Epithelial cell of esophagus (primary cell): ENCODE measurements at places on chromosomes 3 and 15.

DNA sequence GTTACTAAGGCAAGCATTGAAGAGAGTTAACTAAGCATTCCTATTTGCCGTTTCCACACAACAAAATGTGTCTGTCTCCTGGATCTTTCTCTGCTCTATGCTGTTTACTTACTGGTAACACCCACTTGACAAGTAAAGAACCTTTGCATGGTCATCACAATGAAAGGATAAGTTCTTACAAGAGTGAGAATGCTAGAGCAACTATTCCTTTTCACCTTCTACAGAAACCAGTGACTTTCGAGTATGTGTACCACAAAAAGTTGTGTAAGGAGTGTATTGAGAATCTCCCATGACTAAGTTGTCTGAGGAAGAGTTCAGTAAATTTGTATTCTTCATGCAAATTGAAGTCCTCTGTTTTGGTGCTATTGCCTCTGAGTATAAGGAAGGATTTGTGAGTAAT, 10.8 kb downstream of the TIPARP start:
- peak; percentile 46 for DNase-seq

DNA sequence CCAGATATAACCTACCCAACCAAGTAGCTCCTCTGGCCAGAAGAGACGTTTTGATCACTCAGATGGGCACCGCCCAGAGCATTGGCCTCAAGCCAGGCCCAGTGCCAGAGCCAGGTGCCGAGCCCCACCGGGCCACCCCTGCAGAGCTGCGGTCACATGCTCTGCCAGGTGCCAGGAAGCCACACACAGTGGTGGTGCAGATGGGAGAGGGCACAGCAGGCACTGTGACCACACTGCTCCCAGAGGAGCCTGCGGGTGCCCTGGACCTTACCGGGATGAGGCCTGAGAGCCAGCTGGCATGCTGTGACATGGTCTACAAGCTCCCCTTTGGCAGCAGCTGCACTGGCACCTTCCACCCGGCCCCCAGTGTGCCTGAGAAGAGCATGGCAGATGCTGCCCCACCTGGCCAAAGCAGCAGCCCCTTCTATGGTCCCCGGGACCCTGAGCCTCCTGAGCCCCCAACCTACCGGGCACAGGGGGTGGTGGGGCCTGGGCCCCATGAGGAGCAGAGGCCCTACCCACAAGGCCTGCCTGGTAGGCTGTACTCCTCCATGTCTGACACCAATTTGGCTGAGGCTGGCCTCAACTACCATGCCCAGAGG, 19.1 kb upstream of the APEH start:
- DNase-seq: no peak

DNA sequence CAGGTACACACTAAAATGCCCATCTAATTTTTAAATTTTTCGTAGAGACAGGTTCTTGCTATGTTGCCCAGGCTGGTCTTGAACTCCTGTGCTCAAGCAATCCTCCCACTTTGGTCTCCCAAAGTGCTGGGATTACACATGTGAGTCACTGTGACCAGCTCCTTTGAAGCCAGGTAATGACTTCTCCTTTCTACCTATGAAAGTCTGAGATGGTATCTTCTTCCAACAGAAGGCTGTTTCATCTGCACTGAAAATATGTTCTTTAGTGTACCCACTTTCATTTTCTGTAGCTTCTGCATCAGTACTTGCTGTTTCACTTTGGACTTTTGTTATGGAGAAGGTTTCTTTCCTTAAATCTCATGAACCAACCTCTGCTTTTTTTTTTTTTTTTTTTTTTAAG, 8.8 kb downstream of the OIP5 start:
- no peak for DNase-seq

- DNase-seq: peak; percentile 70
These were observed 93.2 kb upstream of the CCDC80 start for GRCh38 chr3:112734171-112734570.

DNA sequence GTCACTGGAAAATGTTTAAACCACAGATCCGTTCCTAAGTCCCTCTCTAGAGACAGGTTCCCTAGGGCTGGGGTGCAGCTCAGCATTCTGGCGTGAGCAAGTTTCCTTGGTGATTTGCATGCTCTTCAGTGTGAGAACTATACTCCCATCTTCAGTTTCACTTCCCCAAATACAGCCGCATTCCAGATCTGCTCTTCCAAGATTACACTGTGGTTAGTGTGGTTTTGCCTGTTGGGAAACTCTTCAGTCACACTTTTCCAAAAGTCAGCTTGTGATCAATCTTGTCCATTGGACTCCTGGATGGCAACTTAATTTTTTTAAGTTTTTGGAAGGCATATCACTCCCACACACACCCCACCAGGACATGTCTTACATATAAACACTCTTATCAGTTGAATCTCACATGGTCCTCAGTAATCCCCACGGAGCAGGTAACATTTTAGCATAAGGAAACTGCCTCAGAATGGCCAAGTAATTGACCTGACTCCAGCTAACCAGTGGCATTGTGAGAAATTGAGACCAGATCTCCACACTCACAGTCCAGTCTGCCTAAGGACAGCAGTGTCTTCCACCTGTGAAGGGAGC, 33.5 kb upstream of the PTPN23 start:
- peak; percentile 13 for DNase-seq

DNA sequence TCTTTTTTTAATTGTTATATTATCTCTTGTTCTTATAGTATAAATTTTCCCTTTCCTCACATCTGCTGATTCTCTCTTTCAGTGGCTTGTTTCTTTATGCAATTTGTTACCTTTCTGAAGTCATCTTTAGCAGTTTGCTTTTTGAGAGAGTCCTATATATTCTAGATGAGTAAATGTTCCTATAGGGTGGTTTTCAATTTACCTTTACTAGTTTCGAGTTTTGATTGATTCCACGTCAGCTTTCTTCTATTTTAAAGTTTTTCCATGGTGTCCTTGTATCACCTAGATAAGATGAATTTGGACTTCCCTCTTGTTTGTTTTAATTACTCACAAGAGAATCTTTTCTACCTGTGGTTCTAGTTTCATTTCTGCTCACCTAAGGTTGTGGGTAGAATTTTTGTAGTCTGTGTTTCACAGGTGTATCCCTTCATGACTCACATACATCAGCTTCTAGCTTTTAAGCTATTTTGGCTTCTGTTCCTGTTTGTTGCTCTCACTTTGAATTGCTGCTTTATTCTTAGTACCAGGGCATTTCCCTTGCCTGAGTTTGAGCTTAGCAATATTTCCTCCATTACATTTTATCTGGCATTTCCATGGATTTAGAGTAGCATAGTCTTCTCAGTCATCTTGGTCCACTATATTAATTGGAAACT, 6.4 kb downstream of the TEX9 start:
- DNase-seq: peak; percentile 36

GRCh38 chr3:58055314-58055713, 47.1 kb downstream of the FLNB start:
- no peak for DNase-seq

DNA sequence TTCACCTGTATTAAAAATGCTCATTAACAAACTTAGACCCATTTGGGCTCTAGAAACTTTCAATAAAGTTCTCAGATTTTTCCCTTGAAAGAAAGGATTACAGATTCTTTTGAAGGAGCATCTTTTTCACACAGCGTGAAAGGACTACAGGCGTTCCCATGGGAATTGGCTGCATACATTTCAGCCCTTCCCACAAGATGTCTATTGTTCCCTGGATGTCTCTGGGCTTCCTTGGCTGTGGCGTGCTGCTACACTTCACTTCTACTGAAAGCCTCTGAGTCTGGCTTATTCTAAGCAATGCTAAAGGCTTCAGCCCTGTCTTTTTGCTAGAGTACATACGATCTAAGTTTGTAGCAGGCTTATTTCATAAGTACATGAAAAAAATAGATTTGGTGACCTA, 1.4 kb downstream of the VEPH1 start:
- no peak for DNase-seq

DNA sequence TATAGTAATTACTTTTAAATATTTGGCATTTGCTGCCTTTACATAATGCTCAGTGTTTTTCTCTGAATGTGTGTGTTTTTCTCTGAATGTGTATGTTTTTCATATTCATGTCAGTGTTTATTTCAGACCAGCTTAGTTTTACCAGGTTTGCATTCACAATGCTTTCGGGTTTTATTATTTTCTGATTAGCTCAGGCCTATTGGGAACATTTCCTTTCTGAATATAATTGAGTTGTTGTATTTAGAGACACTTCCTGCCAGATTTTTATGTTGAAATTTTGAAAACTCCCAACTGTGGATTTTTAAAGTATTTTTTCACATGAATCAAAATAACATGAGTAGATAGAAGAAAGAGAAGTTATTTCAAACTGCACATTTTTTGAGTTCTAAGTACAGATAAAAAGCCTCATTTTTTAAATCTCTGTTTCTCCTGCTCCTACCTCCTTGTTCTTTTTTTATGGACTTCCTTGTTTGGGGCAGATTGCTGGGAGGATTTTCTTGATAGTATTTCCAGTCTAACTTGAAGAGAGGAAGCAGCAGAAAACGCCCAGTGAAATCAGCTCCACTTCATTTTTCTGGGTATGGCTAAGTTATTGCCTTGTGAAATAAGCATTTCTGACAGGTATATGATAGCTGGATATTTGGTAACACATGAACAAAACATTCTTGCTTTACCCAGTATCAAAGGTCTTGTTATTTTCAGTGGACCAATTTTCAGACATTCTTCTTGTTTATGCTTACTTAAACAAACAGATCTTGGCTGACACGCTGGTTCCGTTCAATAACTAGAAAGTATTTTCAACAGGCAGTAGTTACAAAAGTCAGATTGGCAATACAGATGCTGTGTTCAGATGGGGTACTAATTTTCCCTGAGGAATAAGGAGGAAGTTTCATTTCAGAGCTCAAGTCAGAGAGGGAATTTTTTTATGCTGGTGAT, 70.7 kb downstream of the RIOX2 start:
- peak; percentile 64 for DNase-seq

- peak; percentile 92 for DNase-seq
These were observed 12.4 kb upstream of the CCDC80 start for GRCh38 chr3:112653209-112653871.

DNA sequence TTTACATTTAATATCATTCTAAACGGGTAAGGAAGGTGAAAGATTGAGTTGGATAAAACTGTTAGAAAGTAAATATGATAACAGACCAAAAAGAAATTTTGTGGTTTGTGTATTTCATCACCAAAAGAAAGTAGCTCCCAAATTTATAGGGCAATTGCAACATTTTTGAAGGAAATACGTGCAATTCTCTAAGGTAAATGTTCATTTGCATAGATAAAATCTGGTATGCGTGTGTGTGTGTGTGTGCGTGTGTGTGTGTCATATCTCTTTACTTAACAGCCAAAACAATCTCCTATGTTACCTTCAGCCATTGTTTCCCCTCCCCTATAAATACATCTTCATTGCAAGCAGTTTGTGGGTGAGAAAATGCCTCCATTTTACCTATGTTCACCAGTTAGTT, 208.4 kb downstream of the TNIK start:
- no peak for DNase-seq

DNA sequence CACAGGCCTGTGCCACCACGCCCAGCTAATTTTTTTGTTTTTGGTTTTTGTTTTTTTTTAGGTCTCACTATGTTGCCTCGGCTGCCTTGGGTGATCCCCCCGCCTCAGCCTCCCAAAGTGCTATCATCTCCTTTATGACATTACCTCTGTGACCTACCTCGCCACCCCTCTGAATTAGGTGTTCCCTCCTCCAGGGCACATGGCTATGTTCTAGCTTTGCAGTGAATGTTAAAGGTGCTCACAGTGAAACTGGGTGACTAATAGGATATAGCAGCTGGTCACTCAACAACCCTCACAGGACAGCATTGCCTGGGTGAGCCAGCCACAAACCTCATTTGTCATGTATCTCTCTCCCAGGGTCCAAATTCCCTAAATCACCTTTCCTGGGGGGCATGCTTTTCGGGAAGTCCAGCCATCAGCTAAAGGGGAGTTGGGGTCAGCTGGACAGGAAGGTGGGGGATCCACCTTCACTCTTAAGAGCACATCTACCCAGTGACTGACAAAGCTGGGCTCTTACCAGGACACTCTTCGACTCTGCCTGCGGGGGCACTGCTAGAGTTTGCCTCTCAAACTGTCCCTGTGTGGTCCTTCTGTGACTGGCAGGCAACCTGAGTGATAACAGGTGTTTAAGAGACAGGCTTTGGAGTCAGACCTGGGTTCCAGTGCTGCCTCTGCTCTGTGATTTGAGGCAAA, 1.6 kb upstream of the TTLL3 start:
- DNase-seq: peak; percentile 57

DNA sequence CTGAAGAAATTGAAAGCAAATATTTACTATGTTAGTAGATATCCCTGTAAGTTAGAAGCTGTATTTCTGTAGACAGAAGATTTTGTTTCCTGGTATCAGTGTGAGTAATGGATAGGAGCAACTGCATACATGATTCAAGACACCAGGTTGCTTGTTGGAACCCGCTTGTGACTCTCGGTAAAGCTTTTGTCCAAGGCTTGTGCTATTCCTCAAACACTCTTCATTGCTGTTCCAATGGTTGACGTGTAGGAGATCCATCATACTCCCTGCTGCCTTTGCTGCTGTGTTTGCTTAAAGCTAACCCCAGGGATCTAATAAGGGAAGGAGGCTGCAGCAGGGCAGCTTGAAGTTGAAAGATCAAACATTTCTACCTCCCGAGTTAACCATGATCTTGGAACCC, 160.1 kb downstream of the RSRC1 start:
- DNase-seq: peak; percentile 94

GRCh38 chr3:14143271-14144225, 18.7 kb downstream of the TMEM43 start:
- peak; percentile 86 for DNase-seq

DNA sequence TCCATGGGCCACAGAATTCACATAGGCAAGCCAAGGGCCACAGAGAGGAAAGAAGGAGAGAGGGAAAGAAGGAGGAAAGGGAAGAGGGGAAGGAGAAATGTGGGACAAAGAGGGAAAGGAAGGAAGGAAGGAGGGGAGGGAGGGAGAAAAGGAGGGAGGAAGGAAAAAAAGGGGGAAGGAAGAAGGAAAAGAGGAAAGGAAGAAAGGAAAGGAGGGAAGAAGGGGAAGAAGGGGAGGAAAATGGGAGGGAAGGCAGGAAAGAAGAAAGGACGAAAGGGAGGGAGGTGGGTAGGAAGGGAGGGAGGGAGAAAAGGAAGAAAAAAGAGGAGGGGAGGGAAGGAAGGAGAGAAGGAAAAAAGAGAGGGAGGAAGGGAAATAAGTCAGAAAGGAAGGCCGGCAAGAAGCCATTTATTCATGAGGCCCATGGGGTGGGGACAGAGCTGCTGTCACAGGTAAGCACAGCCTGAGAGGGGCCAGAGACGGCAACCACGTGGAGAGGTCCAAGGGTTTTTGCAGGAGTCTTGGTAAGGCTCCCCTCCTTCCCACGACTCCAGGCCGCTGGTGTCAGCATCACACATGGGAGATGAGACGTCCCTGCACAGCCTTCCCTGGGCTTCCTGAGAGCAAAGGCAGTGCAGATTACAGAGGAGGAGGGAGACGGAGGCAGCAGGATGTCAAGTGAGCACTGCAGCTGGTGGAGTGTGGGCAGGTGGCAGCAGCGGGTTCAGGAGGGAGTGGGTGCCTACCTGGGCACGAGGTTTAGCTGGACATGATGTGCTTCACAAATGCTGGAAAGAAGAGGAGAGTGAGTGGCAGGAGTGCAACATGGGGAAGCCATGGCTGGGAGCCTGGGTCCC, 5.5 kb downstream of the MYL3 start:
- no peak for DNase-seq
